CD8-positive, alpha-beta memory T cell (primary cell): ENCODE measurements at places on chromosomes 7 and 10. TPM values are rescaled to one million over a fixed set of nuclear protein-coding genes. Genes with fewer than 3 reads are reported as not detected.

Gene EBLN1
- not detected for total RNA-seq

Gene TAS2R41
- total RNA-seq = not detected

Gene MMP21
- not detected for total RNA-seq

GRCh38 chr7:137895301-137896221 is 48.8 kb upstream of the DGKI start:
- peaks cover 4% of the 10 kb centered on the region for H3K36me3 ChIP-seq
- DNase-seq = no peak
- H3K27ac ChIP-seq = no peak overlapping the region
- no peak overlapping the region for H3K4me3 ChIP-seq
- H3K27me3 ChIP-seq = no peaks in the 10 kb centered on the region

DNA sequence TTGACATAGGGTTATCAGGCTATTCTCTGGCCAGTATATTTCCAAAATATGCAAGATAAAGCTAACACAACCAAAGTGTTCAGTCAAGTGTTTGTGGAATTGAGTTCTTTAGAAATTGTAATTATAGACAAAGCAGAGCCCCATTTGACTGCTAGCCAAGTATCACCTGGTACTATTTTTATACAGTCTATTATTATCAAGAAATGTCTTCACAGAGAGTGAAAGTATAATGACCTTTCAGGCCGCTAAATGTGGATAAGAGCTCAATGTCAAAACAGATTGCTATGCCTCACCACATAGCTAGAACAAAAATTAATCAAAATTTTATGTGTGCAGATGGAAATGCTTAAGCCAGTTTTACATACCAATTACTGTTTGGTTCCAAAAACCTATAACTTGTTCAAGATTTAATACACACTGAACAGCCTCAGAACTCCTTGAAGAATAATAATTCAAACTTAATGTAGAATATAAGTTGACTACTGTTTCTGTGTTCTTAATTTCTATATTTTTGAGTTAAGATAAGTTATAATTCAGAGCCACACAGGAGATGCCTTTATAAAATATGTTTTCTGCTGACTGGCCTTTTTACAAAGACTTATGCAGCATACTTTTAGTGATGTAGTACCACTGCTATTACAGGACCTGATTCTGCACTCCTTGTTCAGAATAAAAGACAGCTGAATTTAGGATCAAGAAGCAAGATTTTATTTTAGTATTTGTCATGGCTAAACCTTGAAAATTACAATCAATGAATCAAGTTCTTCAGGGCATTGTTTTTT is 31.0 kb downstream of the PRPS1L1 start:
- no peaks in the 10 kb centered on the region for H3K36me3 ChIP-seq
- H3K4me1 ChIP-seq = no peaks in the 10 kb centered on the region
- H3K27ac ChIP-seq = no peak overlapping the region
- H3K4me3 ChIP-seq = no peak overlapping the region
- no peaks in the 10 kb centered on the region for H3K27me3 ChIP-seq

- no peak overlapping the region for H3K27ac ChIP-seq
- no peaks in the 10 kb centered on the region for H3K27me3 ChIP-seq
- H3K4me3 ChIP-seq = no peak overlapping the region
- H3K4me1 ChIP-seq = no peaks in the 10 kb centered on the region
Observed at GRCh38 chr7:26515314-26515842, 223.7 kb downstream of the SNX10 start.
